Lower lobe of right lung (tissue), 2 donors: ENCODE measurements at places on chromosomes 5 and 9.

GRCh38 chr5:116248432-116248831, 163.6 kb downstream of the COMMD10 start:
- DNase-seq, result no peak

- no peak for DNase-seq
Observed at GRCh38 chr5:111432883-111433536, 79.3 kb downstream of the STARD4 start.

- no peak for DNase-seq
Observed at GRCh38 chr9:136712690-136713544, 545 bp downstream of the DIPK1B start.

GRCh38 chr5:115656404-115656803, 30.6 kb upstream of the TMED7 start:
- DNase-seq, result no peak

DNA sequence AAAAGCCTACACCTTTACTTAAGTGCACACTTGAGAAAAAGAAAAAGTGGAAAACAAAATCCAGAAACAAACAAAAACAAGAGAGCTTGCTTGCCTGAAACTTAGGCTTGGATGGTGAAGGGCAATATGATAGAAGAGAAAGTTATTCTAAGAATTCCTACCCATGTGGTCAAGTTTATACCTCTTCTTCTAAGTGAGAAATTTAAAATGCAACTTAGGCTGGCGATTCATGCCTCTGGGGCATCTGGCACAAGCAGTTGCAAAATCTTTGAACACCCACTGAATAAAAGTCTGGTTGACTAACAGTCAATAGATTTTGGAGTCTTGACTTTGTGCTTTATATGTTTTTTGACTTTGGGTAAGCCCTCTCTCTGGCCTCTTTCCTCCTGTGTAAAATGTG, 239.6 kb downstream of the KDM4C start:
- no peak for DNase-seq

DNA sequence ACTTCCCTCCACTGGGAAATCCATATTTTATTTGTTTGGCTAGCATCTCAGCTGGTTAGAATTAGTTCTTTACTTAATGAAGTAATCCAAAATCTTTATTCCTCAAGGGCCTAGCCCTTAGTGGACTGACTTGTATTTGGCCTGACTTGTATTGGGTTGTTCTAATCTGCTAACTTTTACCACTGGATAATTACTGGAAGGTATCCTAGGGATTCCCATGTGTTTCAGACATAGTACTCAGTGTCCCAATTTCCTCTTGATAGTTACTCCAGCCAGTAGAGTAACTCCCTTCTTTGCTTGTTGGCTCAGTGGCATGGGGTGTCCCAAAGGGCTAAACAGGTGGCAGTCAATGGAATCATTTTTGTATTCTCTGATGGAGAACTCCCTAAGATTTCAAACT, 156.0 kb downstream of the DCP2 start:
- DNase-seq, result no peak
